ENCODE measurements at places on chromosomes 3 and 15. TPM values are rescaled to one million over a fixed set of nuclear protein-coding genes. Genes with fewer than 3 reads are reported as not detected.

ALAS1 gene
- 44.6 TPM for total RNA-seq

NR1I2 gene
- total RNA-seq: under 0.01 TPM

MYRIP gene
- total RNA-seq: not detected

CCDC191 gene
- 1.0 TPM for total RNA-seq

ST8SIA2 gene
- not detected for total RNA-seq

NDN gene
- 93.0 TPM for total RNA-seq

All from bronchus fibroblast of lung (primary cell).